ENCODE measurements at places on chromosomes 11 and 22.

- DNase-seq, result peak; percentile 69
Measured at GRCh38 chr22:50674606-50675552, 2.3 kb downstream of the SHANK3 start.

DNA sequence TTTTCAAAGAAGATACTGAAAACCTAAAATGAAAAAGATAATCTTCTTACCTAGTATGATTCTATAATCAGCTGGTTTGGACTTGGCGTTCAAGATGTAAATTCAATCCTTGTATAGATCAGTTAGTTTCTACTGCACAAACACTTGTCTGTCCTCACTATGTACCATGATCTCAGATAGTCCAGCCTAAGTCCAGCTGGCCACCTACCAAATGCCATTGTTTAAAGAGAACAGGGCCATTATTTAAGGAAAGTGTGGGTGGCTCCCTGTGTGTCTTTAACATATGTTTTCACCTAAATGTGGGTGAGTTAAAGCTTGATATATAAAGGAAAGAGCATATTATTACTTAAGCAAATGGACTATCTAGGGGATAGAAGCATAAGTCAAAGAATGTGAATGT is 38.6 kb downstream of the BLID start:
- no peak for DNase-seq

GRCh38 chr11:12854829-12855228 is 154.3 kb upstream of the RASSF10 start:
- peak; percentile 70 for DNase-seq

- DNase-seq, result no peak
Measured at GRCh38 chr11:95148406-95148805, 58.8 kb downstream of the ENDOD1 start.

DNA sequence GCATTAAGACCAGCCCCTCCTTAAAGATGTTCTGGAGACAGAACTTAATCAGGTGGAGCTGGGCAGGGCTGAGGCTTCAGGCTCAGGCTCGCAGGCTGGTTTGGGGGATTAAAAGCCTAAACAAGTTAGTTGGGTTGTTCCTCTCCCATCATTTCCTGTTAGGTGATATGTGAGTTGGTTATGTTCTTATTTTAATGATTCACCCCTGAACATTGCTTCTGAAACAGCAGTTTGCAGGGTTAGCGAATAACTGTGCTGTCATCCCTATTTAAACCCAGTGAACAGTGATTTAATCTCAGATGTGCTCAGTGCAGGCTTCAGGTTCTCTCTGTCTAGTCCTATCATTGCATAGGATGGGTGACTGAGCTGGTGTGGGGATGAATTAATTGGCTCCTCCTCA is 47.4 kb upstream of the BIRC3 start:
- DNase-seq, result no peak

GRCh38 chr22:17639247-17639741 is 737 bp downstream of the BCL2L13 start:
- DNase-seq, result peak; percentile 39

- no peak for DNase-seq
Measured at GRCh38 chr11:1618231-1618630, 3.7 kb downstream of the KRTAP5-4 start.

GRCh38 chr11:199782-200181 is 6.9 kb downstream of the SCGB1C1 start:
- DNase-seq, result no peak

- DNase-seq, result peak; percentile 11
Measured at GRCh38 chr11:26276798-26277424, 55.0 kb upstream of the ANO3 start.

DNA sequence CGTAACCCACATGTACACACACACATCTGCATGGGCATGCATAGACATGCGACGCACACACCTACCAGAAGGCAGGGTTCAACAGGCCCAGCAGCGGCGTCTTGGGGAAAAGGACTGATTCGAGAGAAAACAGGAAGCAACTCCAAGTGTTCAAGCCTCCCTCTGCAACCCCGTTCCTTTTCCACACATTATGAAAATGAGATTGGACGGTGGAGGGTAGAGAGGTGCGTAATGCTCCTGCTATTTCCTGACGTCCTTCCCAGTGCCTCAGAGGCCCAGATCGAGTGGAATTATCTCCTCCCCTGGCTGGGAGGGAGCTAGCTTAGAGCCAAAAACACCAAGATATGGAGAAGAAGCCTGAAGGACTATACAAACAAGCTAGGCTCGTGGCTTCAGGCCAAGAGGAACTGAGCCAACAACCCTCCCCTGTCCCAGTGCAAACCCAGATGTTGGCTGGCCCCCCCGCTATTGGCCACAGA is 289.2 kb downstream of the MN1 start:
- peak; percentile 64 for DNase-seq

- DNase-seq, result no peak
Measured at GRCh38 chr11:1457856-1458255, 28.7 kb downstream of the MOB2 start.

DNA sequence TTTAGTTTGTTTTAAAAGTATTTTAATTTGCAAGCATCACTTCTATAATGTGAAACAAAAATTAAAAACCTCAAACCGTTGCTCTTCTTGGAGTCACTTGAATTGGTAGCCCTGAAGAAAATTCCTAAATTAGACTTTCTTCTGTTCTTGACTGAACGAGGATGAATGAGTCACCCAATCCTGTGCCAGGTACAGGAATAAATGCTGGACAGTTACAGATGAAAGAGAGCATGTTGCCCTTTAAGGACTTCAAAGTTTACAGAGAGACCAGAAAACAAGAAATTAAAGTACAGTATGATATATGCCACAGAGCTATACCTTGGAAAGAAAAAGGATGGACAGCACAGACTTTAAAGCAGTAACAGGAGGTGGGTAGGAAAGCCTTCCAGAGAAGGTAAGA is 41.3 kb upstream of the CXCR5 start:
- no peak for DNase-seq

GRCh38 chr11:69219991-69220390 is 64.3 kb downstream of the SMIM38 start:
- DNase-seq, result no peak

DNA sequence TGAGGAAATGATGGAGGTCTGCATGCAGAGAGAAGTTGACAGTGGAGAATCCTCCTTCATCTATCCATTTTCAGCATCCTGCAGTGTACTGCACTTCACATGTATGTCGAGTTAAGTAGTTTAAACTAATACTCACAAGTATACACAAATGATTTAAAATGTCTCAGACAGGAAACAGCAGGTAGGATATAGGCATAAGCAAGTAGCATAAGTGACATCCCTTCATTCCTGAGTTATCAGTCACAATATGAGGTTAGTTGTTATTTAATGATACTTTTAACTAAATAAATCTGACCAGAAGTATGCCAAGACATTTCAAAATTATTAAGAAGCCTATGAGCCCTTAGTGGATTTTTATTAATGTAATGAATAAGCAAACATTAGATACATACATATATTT is 37.4 kb downstream of the MTMR2 start:
- DNase-seq, result no peak

- DNase-seq, result no peak
Measured at GRCh38 chr11:92259861-92260260, 35.2 kb downstream of the FAT3 start.

GRCh38 chr11:131136486-131136885 is 220.2 kb upstream of the SNX19 start:
- DNase-seq, result no peak

DNA sequence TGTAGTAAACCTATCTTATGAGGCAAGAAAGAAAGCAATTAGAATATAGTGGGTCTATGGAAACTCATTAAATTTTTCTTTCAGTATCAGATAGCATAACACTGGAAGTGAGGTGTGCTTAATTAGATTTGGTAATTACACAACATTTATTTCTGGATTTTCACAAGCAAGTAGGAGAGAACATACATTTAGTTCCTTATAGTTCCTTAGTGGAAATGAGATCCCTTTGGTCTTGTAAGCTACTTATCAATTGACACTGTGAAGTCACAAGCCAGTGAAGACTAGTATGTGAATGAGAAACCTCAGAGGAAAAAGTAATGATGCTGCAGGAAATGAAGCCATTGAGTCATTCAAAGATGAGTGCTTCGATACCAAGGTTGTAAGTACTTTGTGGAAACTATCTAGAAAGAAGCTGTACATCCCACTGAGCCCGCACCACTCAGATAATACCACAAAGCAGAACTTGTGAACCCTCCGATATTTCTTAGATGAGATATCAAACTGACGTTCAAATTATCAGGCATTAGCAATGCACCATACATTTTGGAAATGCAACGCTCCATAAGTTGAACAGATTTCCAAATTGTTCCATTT is 53.5 kb downstream of the ENTHD1 start:
- DNase-seq, result no peak

GRCh38 chr11:74520316-74520715 is 26.8 kb upstream of the LIPT2 start:
- DNase-seq, result no peak

GRCh38 chr11:45045683-45046471 is 95.2 kb upstream of the TP53I11 start:
- no peak for DNase-seq

- no peak for DNase-seq
Measured at GRCh38 chr22:20516399-20516798, 9.0 kb downstream of the MED15 start.

DNA sequence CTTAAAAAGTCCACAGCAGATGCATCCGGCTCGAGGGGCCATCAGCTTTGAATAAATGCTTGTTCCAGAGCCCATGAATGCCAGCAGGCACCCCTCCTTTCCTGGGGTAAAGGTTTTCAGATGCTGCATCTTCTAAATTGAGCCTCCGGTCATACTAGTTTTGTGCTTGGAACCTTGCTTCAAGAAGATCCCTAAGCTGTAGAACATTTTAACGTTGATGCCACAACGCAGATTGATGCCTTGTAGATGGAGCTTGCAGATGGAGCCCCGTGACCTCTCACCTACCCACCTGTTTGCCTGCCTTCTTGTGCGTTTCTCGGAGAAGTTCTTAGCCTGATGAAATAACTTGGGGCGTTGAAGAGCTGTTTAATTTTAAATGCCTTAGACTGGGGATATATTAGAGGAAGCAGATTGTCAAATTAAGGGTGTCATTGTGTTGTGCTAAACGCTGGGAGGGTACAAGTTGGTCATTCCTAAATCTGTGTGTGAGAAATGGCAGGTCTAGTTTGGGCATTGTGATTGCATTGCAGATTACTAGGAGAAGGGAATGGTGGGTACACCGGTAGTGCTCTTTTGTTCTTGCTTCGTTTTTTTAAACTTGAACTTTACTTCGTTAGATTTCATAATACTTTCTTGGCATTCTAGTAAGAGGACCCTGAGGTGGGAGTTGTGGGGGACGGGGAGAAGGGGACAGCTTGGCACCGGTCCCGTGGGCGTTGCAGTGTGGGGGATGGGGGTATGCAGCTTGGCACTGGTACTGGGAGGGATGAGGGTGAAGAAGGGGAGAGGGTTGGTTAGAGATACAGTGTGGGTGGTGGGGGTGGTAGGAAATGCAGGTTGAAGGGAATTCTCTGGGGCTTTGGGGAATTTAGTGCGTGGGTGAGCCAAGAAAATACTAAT is 1.9 kb downstream of the NEAT1 start:
- DNase-seq, result no peak

DNA sequence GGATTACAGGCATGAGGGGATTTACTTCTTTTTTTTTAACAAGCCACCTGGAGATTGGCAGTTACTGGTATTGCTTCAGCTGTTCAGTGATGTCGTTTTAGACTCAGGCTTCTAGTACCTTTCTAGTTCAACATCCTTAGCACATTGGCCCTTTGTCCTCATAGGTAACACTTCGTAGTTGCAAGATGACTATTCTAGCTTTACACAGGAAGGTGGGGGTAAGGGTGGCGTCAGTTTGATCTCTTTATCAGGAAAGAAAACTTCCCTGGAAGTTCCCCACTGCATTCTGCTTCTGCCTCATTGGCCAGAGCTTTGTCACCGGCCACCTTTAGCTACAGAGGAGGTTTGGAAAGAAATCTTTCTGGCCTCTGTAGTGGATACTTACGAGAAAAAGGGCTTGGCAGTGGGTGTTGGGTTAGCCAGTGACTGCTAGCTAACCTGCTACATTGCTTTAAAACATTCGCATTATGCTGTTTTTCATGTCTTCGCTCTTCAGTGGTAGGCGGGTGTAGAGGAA is 40.7 kb downstream of the SFI1 start:
- DNase-seq, result no peak

GRCh38 chr22:45149671-45150070 is 14.1 kb upstream of the NUP50 start:
- no peak for DNase-seq

DNA sequence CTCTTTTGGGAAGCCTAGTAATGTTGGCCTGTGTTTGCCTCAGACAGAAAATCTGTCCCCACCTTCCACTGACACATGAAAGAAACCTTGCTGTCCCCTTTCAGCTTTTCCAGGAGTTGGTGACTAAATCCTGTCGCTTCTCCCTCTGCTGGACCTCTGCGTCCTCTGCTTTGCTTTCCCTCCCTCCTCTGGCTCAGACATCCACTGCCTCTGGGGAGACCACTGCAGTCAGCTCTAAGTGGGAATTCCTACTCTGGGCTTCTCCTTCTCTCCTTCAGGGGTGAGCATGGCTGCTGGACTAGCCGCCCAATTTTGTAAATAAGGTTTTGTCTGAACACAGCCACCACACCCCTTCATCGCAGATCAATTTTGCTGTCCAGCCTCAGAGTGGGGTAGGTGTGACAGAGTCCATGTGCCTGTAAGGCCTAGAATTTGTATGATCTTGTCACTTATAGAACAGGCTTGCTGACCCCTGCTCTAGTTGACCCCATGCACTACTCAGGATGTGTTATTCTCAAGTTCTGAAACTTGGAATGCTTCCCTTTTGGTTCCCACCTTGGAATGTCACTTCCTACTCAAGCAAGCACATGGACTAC is 23.0 kb downstream of the LRRC74B start:
- DNase-seq, result no peak

GRCh38 chr11:95559899-95560298 is 229.7 kb downstream of the FAM76B start:
- DNase-seq, result no peak

DNA sequence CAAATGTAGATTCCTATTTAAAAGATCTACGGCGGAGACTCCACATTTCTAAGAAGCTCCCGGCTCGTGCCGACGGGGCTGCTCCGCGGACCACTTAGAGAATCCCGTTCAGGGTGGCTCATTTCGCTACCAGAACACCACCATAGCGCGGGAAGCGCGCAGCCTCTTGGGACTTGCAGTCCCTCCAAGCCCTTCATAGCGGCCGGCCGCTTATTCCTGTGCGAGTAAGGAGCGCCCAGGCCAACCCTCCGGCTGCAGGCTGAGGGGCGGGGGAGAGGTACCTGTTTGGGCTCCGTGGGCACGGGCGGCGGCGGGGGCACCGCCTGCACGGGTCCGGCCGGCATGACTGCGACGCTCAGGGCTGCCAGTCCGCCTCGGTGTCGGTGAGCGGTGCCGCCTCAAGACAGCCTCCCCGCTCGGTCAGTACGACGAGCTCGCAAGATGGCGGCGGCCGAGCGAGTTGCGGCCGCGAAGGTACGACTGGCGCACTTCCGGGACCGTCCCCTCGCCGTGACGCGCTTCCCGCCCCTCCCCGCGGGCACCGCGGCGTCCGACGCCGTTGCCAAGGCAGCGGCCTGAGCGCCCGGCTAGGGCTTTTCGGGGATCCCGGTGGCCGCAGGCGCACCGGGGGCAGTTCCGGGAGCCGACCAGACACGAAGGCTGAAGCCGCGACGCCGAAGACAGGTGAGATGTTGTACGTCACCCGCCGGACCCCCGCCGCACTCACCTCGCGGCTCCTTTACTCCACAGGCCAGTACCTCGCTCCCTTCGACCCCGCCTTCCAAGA is at the start of the genes CCDC157 and SF3A1:
TSS of gene CCDC157 (plus strand) at position 559 of the 787 bp plus-strand sequence. CDS start 8,994 bp downstream, outside the sequence.
TSS of gene SF3A1 (minus strand) at position 446 of the 787 bp plus-strand sequence. CDS start at position 344, 102 bp downstream.
- DNase-seq, result peak; percentile 89

GRCh38 chr11:34464591-34465051 is 25.9 kb downstream of the CAT start:
- DNase-seq, result no peak
